Calu3 (cell line): ENCODE measurements at places on chromosomes 13 and 19. TPM values are rescaled to one million over a fixed set of nuclear protein-coding genes. Genes with fewer than 3 reads are reported as not detected.
A peak's percentile ranks its signal among the peaks of the same experiment; 100 is the strongest.

The DPF1 gene
- total RNA-seq: 1.0 and 1.5 TPM in 2 replicates

The PTGIR gene
- not detected in 2 replicates for total RNA-seq

The LIM2 gene
- not detected in 2 replicates for total RNA-seq

The RHPN2 gene
- total RNA-seq: 46.4 and 63.6 TPM in 2 replicates

The ERICH6B gene
- total RNA-seq: not detected in 2 replicates

The LYPD5 gene
- total RNA-seq: 5.0 and 6.4 TPM in 2 replicates

The ZNF844 gene
- total RNA-seq: not detected in 2 replicates

The CGB2 gene
- total RNA-seq: 0.52 TPM in 1 of 2 replicates, not detected in the other

The PEG3 gene
- total RNA-seq: 0.09 TPM in 1 of 2 replicates, not detected in the other

The ZNF709 gene
- 1.6 and 1.7 TPM in 2 replicates for total RNA-seq

DNA sequence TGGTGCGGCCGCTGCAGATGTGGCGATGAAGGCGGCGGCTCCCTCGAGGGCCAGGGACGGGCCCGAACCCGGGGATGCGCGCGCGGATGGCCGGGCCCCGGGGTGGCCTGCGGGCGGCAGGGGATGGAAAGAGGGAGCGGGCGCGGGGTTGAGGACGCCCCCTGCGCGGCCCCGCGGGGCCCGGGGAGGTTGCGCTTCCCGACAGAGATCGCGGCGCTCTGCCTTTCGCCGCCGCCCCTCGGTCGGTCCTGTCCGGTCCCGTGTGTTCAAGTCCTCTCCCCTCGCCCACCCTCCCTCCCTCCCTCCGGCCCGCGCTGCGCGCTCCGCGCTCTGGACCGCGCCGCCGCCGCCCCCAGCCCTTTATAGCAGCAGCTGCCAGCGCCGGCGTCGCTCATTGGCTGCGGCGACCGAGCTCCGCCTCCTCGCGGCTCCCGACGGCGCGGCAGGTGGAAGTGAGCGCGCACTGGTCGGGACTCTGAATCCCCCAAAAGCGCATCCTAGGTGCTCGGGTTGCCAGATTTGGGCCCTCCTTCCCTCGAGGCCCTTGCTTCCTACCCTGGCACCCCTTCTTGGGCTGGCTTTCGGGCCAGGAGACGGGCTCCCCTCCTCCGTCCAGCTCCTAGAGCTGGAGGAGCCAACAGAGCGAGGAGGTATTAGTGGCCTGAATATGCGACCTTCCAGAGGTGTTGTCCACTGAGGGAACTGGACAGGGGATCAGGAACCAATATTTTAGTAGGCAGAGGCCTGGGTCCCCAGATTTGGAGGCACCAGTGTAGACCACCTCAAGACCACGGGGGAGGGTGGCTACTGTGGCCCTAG lies at the start of gene ELAVL3:
Gene ELAVL3 (minus strand): TSS at position 332 of the 819 bp plus-strand sequence. CDS start 438 bp downstream, outside the sequence.
- DNase-seq: no peak
- no peak within 1 kb of the TSS for H3K27ac ChIP-seq
- H3K4me1 ChIP-seq: no peaks in the 10 kb centered on the region
- H3K27me3 ChIP-seq: peaks cover 17% of the 10 kb centered on the region

DNA sequence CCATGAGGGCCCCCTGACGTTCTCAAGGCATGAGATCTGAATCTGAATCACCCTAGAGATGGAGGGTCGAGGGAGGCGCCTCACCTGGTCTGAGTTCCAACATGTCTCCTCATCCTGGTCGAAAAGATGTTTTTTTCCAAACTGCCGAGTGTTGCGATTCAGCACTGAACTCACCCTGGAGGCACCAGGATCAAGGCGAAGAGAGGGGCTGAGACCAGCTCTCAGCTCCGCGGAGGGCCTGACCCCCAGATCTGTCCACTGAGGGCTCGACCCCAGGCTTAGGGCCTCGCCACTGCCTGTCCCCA lies 555 bp downstream of the NR2C2AP start:
- H3K36me3 ChIP-seq: peaks cover 32% of the 10 kb centered on the region
- peaks cover 17% of the 10 kb centered on the region for H3K27me3 ChIP-seq
- no peak for DNase-seq
- peak overlapping the region; percentile 47 for H3K27ac ChIP-seq
- H3K4me1 ChIP-seq: no peaks in the 10 kb centered on the region
- peak overlapping the region; percentile 82 for H3K4me3 ChIP-seq

GRCh38 chr19:739998-740715 lies 10.8 kb upstream of the MISP start:
- H3K4me1 ChIP-seq: peaks cover under 1% of the 10 kb centered on the region
- peaks cover 11% of the 10 kb centered on the region for H3K27me3 ChIP-seq
- no peak for DNase-seq
- H3K36me3 ChIP-seq: peaks cover 3% of the 10 kb centered on the region

DNA sequence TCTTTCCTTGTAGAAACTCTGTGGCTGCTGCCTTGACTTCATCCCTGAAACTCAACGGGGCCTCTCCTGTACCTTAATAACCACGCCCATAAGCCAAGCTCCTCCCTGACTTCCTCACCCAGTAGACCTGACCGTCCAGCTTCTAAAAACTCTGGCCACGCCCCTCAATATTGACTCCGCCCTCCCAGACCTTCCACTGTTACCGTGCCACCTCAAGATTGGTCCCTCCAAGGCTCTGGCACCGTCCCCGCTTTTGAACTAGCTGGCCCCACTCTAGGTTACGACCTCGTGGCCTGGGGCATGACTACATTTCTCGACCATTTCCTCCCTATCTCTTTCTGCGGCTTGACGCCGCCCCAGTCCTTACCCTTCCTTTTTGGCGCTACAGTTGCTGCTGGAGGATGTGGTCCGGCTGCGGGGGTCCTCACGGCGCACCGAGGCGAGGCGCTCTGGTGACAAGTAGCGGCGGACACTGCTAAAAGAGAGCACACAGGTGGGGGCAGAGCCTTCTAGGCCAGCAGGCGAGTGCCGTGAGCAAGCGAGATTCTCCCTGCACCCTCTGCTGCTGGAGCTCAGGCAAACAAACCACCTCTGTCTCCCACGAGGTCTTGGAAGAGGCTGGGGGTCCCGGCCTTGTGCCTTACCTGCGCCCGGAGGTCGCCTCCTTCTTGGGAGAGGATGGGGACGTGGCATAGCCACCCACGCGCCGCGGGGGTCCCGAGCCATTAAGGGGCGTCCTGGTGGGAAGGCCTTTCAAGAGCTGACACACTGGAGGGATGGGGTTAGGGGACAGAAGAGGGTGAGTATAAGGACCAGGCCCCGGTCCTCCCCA lies 2.3 kb upstream of the EML2 start:
- peak overlapping the region; percentile 89 for H3K27ac ChIP-seq
- peak overlapping the region; percentile 63 for H3K4me3 ChIP-seq
- peak; percentile 98 for DNase-seq
- peaks cover 75% of the 10 kb centered on the region for H3K36me3 ChIP-seq

DNA sequence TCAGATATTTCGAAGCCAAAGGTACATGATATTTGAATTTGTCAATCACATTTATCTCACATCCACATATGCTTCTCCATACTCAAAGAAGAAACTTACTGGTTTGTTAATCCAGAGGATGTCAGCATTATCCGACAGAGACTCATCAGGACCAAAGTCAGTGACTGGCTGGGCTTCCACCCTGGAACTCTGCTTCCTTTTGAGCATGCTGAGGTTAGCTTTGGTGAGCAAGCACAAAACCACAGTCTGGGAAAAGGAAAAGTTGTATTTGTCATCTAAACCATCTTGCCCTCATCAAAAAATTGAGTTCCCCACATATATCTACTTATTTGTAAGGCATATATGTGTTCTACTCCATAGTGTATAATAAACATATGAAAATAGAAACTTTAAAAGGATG lies 17.4 kb downstream of the NALCN start:
- H3K4me1 ChIP-seq: no peaks in the 10 kb centered on the region
- DNase-seq: no peak
- H3K27ac ChIP-seq: no peak overlapping the region
- no peaks in the 10 kb centered on the region for H3K36me3 ChIP-seq

- H3K27me3 ChIP-seq: no peaks in the 10 kb centered on the region
- H3K36me3 ChIP-seq: peaks cover 5% of the 10 kb centered on the region
- no peaks in the 10 kb centered on the region for H3K4me1 ChIP-seq
- no peak overlapping the region for H3K27ac ChIP-seq
- DNase-seq: no peak
- H3K4me3 ChIP-seq: no peak overlapping the region
These were observed 69.8 kb downstream of the KDM4B start for GRCh38 chr19:5038631-5039271.

DNA sequence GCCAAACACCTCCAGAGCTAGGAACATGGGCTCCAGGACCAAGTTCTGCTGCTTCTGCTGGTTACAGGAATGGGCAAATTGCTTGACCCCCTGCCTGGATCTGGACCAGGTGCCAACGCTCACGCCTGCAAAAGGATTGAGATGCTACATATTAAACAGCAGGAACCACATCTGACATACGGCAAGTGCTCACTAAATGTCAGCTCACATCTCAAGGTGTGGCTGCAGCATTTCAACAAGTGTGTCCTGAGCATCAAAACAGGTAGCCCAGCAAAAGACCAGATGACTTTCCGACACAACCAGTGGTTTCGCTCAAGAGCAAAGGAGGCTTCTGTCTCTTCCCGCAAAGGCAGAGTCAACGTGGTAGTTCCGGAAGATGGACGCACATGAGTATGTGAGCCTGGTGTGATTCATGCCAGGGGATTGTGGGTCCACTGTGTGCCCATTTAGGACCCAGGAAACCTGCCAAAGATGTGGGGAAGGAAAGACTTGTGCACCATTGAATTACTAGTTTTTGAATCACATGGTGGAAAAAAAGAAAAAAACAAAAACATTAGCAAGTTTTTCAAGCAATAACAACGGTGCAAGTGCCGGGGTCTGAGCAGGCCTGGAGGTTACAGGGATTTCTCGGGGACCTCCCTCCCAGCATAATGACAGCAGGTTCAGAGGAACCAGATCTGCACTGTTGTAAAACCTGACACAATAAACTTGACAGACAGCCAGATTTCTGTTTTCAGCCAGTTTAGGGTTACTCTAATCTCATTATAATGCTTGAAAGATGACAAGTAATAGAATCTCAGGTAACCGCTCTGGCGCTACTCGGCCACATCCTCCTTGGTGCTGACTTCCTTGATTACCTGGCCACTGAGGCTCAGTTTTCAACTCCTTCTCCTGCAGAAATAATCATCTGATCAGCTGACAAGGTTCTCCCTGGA lies 77.9 kb downstream of the SOX1 start:
- DNase-seq: no peak
- no peak overlapping the region for H3K4me3 ChIP-seq
- H3K4me1 ChIP-seq: no peaks in the 10 kb centered on the region
- H3K27ac ChIP-seq: no peak overlapping the region
- no peaks in the 10 kb centered on the region for H3K27me3 ChIP-seq

DNA sequence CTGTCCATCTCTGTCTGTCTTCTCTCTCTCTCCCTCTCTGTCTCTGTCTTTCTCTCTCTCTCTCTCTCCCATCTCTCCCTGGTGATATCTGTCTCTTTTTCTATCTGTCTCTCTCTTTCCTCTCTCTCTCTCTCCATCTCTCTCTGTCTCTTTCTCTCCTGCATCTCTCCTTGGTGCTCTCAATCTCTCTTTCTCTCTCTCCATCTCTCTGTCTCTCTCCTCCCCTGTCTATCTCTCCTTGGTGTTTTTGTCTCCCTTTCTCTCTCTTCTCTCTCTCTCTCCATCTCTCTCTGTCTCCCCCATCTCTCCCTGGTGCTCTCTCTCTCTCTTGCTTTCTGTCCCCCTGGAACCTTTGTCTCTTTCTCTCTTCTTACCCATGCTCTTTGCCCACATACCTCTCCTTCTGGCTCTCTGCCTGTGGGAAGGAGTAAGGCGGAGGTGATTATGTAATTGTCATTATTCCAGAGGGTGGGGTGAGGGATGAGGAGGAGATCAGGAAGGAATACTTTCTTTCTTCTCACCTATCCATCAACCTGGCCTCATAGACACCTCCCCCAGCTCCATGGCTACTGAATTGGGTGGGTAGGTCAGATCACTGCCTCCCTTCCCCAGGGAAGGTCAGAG lies 30.9 kb upstream of the CYP2B6 start:
- peaks cover 25% of the 10 kb centered on the region for H3K4me1 ChIP-seq
- H3K36me3 ChIP-seq: no peaks in the 10 kb centered on the region
- no peak overlapping the region for H3K27ac ChIP-seq
- no peak overlapping the region for H3K4me3 ChIP-seq
- no peaks in the 10 kb centered on the region for H3K27me3 ChIP-seq

DNA sequence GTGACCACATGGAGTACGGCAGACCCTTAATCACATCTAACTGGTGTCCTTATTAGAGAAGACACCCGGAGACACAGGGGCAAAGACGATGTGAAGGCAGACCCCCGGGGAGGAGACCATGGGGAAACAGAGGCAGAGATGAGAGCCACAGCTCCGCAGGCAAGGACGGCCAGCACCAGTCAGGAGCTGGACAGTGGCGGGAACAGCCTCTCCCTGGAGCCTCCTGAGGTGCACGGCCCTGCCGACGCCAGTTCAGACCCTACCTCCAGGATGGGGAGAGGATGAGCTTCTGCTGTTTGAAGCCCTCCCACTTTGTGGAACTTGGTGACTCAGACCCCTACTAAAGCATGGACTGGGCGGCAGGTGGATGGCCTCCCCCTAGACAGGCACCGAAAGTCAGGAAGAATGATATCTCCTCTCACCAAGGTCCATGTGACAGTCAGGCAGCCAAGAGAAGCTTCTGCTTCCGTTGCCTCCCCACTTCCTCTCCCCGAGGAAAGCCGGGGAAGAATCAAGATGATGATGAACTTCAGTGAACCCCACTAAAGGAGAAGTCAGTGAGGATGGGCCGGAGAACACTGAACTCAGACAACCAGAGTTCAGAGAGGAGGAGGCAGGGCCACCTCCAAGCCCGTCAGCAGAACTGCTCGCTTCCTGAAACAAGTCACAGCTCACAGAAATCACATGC lies 25.4 kb downstream of the RAB20 start:
- no peaks in the 10 kb centered on the region for H3K4me1 ChIP-seq
- no peak overlapping the region for H3K4me3 ChIP-seq

DNA sequence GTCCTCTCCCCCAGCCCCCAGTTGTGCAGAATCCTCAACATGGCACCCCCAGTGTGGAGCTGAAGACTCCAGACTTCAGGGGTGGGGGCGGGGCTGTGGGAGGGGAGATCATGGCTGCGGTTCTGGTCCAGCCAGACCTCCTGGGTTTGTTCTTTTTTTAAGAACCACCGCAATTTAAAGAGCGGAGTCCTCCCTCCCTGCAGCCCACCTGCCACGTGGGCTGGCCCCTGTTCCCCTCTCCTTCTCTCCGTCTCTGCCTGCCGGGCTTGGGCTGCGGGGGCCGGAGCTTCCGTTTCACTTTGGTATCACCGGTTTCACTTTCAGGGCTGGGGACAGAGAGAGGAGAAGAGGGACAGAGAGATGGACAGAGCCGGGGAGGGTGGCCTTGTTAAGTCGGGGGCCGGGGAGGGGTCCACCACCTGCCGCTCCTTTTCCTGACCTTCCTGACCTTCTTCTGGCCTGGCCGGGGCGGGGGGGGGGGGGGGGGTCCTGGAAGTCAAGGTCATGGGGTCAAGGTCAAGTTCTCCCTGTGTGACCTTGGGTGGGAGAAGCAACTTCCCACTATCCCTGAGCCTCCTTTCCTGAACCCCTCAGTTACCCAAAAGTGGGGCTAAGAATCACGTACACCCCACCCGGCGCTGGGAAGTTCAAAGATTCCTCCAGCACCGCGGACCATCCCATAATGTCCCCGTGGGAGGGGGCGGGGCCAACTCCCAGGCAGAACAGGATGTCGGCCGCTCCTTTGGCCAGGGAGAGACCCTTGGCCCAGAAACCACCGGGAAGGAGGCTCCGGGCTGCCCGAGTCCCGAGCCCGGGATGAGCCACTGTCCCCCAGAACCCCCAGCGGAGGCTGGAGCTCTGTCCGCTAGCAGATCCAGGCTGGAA lies 11.3 kb upstream of the ZBTB7A start:
- no peak overlapping the region for H3K27ac ChIP-seq
- peak overlapping the region; percentile 58 for H3K4me3 ChIP-seq
- H3K36me3 ChIP-seq: no peaks in the 10 kb centered on the region
- peak; percentile 54 for DNase-seq
- no peaks in the 10 kb centered on the region for H3K27me3 ChIP-seq

GRCh38 chr13:32117701-32118100 lies 86.1 kb downstream of the FRY start:
- H3K4me1 ChIP-seq: no peaks in the 10 kb centered on the region
- no peak overlapping the region for H3K27ac ChIP-seq
- no peak for DNase-seq
- no peaks in the 10 kb centered on the region for H3K36me3 ChIP-seq
- no peak overlapping the region for H3K4me3 ChIP-seq
- H3K27me3 ChIP-seq: no peaks in the 10 kb centered on the region
